ENCODE measurements at places on chromosomes 13 and 19.

- no peak for DNase-seq
These were observed 101.4 kb downstream of the TUBGCP3 start for GRCh38 chr13:112486386-112487126.

DNA sequence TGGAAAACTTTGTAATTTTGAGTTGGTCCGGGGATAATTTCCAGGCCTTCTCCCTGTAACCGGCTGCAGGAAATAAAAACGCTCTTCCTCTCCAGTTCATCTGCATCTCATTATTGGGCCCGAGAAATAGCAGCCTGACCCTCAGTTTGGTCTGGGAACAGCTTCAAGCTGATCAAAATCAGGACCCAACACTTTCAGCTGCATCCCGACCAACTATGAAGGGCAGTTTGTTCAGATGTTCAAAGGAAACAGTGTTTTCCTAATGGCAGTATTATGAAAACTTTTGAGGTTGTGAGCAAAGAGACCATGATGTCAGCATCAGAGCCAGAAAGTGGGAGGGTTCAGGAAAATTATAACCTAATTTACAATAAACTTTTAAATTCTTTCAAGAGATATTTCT lies 35.7 kb downstream of the STK24 start:
- DNase-seq = no peak

- DNase-seq = no peak
These were observed 11.2 kb downstream of the EGLN2 start for GRCh38 chr19:40810160-40810559.

DNA sequence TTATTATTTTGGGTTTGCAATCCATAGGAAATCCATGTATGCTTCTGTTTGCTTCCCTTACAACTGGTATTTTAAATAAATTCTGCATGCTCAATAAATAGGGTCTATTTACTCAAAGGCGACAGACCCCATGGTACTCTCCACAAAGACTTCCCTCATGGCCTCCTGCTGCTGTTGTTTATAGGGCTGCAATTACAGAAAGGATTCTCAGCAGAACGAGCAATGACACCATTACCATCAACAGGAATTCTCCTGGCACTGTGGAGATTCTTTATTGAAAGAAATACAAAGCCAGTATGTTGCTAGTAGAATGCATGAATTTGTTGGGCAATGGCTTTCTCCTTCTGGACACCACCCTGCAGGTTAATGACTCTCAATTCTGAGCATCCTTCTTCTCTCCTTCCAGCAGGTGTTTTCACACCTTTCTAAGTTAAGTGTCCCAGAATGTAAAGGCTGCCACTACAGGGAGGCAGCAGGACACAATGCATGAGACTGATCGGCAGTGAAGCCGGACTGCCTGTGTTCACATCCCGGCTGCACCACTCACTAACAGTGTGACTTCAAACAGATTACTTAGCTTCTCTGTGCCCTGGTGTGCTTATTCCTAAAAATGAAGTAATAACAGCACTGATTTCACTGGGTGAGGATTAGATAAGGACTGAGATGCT lies 360.2 kb downstream of the DNAJC15 start:
- no peak for DNase-seq

DNA sequence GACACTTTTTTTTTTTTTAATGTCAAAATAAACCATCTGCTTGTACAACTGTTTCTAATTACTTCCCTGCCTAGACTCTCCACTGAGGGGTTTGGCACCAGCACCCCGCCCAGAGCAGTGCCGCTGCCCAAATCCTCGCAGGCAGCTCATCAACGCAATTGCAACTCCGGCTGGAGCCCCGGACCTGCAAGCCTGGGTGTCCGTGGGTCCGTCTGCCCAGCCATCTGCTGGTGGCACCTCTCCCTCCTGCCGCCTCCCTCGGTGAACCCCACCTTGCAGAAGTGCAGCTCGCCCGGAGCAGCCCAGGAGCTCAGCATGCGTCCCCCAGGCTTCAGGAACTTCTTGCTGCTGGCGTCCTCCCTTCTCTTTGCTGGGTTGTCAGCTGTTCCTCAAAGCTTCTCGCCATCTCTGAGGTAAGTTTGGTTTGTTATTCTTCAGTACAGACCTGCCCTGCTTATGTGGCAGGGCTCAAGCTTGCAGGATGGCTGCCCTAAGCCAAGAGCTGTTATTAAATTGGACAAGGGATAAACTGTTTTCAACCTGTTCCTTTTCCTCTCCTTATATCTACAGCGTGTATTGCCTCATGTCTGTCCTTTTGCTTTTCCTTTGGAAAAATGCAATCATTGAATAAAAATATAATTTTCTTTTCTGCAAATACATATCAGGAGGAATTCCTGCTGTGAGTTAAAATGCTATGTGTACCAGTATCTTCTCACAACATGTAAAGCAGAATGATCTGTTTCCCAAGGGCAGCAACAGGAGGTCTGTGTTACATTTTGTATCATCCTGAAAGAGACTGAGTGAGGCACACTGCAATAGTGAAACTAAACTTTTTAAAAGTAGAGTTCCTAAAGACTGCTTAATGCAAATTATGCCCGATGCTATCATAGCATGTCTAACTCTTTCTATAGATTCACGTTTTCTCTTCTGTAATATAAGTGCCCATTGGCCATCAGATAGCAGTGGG lies at the start of gene ITGBL1:
ITGBL1 (plus strand) TSS at position 157 of the 967 bp plus-strand sequence; CDS start at position 316, 159 bp downstream.
- DNase-seq = no peak

GRCh38 chr13:89750371-89750770 lies 1597.1 kb upstream of the MIR17HG start:
- DNase-seq = no peak

DNA sequence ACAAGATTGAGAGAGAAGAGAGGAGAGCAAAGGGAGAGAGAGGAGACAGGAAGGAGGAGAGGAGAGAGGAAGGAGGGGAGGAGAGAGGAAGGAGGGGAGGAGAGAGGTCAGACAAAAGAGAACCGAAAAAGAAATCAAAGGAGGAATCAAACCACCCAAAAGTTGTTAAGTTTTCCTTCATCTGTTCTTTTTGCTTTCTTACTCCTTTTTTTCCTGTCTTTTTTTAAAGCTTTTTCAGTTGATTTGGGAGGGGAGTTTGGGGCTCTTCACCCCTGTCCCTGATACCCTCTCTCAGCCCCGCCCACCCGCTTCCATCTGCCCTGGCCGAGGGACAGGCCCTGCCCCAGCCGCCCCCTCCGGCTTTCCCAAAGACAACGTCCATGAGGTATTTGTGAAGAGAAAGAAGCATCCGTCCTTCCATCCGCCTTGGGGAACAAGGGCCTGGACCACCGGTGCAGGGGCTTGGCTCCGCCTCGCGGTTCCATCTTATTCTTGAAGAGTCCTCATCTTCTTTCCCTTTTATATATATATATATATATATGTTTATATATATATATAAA lies 13.3 kb downstream of the ZNF574 start:
- DNase-seq = no peak

DNA sequence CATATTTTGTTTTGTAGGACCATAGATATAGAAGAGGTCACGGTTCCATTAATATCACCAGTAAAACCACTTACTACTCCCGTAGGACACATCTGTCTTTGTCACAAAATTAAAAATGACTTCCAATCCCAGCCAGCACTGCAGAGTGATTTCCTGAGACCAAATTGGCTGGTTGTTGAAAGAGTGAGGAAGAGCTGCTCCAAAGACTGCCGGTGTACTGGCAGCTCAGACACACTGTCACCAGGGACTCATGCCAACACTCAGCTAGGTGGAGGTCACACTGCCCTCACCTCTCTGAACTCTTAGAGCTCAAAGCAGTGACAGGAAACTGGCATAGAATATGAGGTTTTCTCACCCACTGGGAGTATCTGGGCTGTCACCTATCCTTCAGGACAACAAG lies 52.1 kb downstream of the FLT1 start:
- no peak for DNase-seq

GRCh38 chr19:55490478-55491432 lies 2.5 kb downstream of the SSC5D start:
- no peak for DNase-seq

- no peak for DNase-seq
These were observed 83.8 kb downstream of the CRYL1 start for GRCh38 chr13:20441879-20442278.

GRCh38 chr19:45180936-45181335 lies 2.4 kb downstream of the BLOC1S3 start:
- no peak for DNase-seq

- no peak for DNase-seq
These were observed 121.0 kb downstream of the AKAP11 start for GRCh38 chr13:42392716-42393572.

DNA sequence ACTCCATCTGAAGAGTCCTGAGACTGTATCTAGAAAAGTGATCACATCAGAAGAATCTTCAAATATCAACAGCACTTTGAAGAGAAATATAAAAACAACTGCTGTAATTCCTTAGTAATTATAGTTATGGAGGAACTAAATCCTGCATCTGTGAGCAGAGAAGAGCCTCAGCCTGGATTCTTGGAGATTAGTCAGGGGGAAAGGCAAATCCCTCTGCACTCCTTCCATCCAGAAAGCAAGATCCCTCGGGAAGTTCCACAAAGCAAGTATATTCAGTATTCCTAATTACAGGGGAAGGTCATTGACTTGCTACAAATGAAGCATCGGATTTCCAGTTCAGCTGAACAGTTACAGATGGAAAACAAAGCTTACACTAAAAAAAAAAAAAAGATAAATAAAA lies 256.6 kb upstream of the IPO5 start:
- no peak for DNase-seq

Measured in HS-27A (cell line).